Activated CD4-positive, CD25-positive, alpha-beta regulatory T cell treated with anti-CD3 and anti-CD28 coated beads, Interleukin-2, amount 50 U/mL, for 24 hours (primary cell): ENCODE measurements at places on chromosomes 5 and 9.

DNA sequence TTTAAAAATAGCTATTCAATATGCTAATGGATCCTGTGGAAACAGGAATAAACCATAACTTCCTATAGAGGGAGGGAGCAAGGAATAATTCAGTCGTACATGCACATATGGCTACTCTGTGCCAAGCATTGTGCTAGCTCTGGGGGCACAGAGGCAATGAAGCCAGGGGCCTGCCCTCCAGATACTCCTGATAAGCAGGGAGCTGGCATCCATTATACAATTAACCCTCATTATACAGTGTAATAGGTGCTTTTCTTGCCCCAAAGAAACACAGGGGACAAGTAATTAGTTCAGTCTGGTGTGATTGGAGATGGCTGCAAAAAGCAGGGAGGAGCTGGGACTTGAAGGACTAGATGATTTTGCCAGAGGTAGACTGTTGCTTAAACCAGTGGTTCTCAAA lies 200.4 kb downstream of the SREK1 start:
- ATAC-seq, result no peak

DNA sequence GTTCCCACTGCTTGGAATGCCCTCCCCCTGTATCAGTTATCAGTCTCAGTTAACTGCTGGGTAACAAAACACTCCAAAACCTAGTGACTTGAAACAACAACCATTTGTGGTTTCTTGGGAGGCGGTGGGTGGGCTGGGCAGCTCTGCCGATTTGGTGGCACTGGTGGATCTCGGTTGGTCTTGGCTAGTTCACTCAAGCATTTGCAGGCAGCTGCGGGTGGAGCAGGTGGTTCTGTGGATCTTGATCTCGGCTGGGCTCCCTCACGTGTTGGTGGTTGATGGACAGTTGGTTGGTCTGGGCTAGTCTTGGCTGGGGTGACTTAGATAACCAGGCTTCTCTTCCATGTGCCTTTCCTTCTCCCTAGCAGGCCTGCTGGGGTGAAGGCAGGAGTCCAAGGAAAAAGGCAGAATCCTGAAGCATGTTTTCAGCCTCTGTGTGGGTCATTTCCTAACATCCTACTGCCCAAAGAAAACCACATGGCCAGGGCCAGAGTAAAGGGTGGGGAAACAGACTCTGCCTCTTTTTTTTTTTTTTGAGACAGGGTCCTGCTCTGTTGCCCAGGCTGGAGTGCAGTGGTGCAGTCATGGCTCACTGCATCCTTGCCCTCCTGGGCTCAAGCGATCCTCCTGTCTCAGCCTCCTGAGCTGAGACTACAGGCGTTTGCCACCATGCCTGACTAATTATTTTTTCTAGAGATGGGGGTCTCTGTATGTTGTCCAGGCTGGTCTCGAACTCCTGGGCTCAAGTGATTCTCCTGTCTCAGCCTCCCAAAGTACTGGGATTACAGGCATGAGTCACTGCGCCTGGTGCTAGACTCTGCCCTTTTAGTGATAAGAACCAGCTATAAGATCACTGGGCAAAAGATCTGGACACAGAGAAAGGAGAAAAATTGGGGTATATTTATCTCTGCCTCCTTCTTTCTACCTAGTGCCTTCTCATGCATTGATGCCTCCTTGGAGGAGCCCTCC lies 183.7 kb downstream of the RGS3 start:
- no peak for ATAC-seq

DNA sequence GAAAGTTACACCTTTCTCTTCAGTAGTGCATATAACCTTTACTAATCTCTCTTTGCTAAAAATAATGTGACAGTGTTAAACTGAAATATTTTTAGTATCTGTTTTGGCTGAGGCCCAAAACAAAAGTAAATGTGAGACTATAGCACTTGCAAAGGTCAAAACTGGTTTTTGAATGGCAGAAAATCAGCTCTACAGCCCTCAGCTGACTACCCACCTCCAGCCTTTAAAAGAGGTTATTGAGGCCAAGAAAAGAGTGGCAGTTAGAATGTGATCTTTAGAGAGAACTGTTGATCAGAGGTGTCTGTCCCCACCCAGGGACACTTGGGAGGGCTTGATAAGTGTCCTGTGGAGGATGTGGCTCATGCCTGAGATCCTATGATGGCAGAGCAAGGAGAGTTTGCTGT lies 30.9 kb downstream of the PRKACG start:
- ATAC-seq, result no peak

DNA sequence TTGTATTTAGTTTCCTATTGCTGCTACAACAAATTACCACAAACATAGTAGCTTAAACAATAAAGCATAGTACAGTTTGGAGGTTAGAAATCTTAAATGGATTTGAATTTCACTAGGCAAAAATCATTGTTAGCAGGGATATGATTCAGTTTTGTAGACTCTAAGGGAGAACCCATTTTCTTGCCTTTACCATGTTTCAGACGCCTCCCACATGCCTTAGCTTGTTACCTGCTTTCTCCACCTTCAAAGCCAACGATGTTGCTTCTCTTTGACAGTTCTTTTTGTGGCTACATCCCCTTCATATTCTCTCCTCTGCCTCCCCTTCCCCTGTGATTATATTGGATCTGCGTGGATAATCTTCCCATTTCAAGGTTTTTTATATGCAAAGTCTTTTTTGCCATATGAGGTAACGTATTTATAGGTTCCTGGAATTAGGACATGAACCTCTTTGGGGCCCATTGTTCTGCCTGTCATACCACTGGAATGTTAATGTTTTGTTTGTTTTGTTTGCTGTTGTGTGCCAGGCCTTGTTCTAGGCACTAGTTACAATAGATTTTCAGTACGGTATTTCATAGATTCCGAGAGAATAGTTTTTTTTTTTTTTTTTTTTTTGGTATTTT lies 54.1 kb downstream of the UHRF2 start:
- no peak for ATAC-seq

GRCh38 chr9:94140791-94141790 lies 56.8 kb downstream of the PTPDC1 start:
- no peak for ATAC-seq

- no peak for ATAC-seq
Measured at GRCh38 chr5:164090358-164090757, 584.9 kb downstream of the MAT2B start.

- no peak for ATAC-seq
Measured at GRCh38 chr9:91824601-91825305, 125.3 kb downstream of the ROR2 start.

GRCh38 chr9:1890816-1891215 lies 124.3 kb upstream of the SMARCA2 start:
- ATAC-seq, result no peak

- ATAC-seq, result no peak
Measured at GRCh38 chr5:78511121-78511906, 137.3 kb downstream of the LHFPL2 start.
